ENCODE measurements at places on chromosomes 3 and 15. TPM values are rescaled to one million over a fixed set of nuclear protein-coding genes. Genes with fewer than 3 reads are reported as not detected.
A peak's percentile ranks its signal among the peaks of the same experiment; 100 is the strongest.

DNA sequence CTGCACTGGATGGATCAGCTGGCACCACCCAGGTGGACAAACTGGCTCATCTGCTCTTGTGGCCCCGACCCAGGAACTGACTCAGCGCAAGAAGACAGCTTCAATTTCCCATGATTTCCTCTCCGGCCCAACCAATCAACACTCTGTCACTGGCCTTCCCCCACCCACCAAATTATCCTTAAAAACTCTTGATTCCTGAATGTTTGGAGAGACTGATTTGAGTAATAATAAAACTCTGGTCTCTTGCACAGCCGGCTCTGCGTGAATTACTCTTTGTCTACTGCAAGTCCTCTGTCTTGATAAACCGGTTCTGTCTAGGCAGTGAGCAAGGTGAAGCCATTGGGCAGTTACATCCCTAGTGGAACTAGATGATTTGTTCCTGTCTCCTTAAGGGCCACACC is 16.1 kb downstream of the BDH1 start:
- DNase-seq, result no peak

- no peak for DNase-seq
Observed at GRCh38 chr3:190596349-190597285, 82.7 kb downstream of the IL1RAP start.

DNA sequence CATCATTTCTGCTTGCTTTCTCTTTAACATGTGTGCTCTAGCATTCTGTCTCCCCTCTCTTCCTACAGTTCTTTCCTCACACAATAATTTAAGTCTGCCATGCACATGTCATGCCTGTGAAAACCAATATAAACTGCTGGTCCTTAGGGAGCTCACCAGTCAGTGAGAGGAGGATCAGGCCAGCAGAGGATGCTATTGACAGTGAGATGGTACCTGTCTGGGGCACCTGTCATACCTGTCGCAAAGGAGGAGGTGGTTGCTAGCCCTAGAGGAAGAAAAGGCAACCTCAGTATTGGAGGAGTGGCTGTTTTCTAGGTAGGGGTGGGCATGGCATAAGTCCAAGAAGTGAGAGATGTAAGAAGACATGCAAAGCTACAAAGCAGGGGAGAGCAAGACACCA is 194.6 kb downstream of the GABRG3 start:
- DNase-seq, result no peak

- DNase-seq, result peak; percentile 66
Observed at GRCh38 chr3:64459711-64460110, 228.1 kb downstream of the ADAMTS9 start.

DNA sequence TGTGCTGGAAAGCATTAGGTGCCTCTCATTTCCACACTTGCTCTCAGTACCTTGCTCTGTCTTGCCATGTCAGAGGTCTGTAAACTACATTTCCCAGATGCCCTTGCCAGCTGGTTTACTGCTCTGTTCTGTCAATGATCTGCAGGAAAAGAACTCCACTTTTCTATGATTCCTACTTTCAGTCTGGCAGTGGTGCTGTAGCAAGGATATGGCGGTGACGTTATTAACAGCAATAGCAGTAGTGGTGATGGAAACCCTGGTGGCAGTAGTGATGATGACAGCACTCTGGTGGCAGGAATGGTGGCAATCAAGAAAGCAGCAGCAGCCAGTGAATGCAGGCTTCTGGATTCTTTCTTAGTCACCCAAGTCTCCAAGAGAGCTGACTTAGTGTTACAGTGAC is 665.2 kb downstream of the DIPK2A start:
- DNase-seq, result peak; percentile 52

Gene ARHGAP11A
- total RNA-seq, result 5.0 TPM

All from cardiac muscle cell (in vitro differentiated cells and primary cell).